ENCODE measurements at places on chromosomes 6 and 20. TPM values are rescaled to one million over a fixed set of nuclear protein-coding genes. Genes with fewer than 3 reads are reported as not detected.
A peak's percentile ranks its signal among the peaks of the same experiment; 100 is the strongest.

- DNase-seq, result no peak
These were observed 81.0 kb downstream of the INSM1 start for GRCh38 chr20:20448881-20449280.

DNA sequence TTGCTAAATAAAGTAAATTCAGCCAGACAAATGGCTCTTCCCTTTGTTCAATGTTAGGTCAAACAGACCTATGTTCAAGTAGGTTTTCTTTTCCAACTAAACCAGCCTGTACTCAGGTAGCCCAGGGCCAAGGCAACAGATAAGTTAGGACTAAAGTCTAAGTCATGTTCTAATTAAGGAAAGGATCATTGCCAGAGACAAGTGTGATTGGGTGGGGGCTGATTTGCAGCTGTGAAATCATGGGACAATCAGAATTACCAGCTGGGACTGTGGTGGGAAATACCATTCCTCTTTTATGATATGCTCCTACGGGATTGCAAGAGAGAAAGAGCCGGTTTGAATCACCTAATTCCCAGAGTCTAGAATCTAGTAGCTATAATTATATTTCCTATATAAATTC lies 4.2 kb upstream of the FBXO30 start:
- no peak for DNase-seq

GRCh38 chr20:25421102-25421501 lies 13.6 kb downstream of the GINS1 start:
- no peak for DNase-seq

COL12A1 gene
- total RNA-seq, result not detected

DNA sequence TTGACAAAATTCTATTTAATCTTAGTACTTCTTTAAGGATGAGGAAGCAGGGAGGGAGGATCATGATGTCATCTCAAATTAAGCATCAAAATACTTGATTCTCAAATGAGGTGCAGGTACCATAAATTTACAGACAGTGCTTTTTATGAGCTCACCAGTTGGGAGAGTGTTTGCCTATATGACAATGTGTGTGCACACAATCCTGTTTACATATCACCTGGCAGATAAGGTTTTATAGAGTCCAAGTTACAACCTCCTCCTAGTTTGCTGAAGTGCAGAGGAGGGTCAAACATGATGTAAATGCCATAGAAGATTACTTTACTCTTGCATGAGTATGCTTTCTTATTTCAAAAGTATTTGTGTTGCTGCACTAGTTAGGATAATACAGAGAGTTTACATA lies 6.4 kb downstream of the ATXN1 start:
- DNase-seq, result peak; percentile 73

DNA sequence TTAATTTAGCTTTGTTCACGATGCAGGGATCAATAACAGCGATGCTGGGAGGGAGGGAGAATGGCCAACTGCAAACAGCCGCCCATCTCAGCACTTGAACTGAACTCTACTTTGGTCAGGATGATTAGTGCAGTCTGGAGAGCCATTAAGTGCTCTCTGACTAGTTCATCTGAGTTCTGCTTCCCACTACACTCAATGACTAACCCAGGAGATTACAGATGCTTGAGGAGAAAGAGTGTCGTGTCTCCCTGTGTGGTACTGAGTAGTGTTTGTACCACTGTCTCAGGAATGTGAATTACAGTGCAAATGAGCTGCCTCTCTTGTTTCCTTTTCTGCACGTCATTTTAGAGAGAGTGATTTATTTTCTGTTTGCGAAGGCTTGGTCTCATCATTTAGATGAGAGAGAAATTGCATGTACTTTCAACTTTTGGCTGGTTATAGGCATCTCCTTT lies 23.5 kb downstream of the CARMIL1 start:
- no peak for DNase-seq

- DNase-seq, result peak; percentile 90
These were observed 2.7 kb downstream of the C20orf204 start for GRCh38 chr20:64038565-64039292.

- no peak for DNase-seq
These were observed 73.7 kb downstream of the RPP40 start for GRCh38 chr6:4930025-4930691.

DNA sequence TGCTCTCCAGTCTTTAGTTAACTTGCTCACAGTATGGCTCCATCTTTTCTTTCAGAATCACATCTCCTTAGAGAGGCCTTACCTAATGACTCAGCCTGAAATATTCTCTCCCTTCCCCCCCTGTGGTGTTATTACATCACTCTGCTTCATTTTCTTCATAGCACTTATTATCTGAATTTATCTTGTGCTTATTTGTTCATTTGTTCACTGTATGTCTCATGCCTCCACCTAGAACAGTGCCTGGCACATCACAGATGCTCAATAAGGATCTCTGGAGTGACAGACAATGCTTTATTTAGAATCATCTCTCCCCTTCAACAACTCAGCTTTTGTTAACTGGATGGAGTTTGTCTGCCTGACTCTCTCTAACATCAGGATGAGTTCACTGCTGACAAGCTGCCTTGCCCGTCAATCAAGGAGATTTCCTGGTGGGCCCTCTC lies 96.6 kb upstream of the MAN1A1 start:
- peak; percentile 15 for DNase-seq

GRCh38 chr20:47191074-47191673 lies 165.3 kb downstream of the ZMYND8 start:
- no peak for DNase-seq

IMPG1 gene
- not detected for total RNA-seq

DNA sequence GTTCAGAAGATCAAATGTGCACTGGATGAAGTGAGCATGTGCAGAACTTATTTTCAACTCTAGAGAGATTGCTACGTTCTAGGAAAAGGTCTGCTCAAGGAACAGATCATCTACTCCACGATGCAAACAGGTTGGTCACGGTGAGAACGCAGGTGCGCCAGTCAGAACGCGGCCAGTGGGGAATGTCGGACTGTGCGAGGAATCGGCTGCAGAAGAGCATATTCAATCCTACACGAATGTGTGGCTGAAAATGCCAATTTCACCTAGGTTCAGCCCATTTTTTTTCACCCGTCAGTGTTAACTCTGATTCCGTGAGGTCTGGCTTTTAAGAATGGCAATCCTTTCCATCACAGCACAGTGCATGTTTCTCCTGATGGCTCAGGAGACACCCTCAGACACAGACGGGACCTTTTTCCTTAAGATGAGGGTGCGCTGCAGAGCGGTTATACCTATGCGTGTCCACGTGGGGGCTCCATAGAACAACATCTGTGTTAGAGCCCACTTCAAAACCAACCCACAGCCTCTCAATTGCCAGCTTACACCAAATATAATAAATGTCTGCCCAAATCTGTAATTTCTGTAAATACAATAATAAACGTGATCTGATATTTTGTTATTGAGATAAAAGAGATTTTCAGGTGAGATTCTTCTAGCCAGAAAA lies 250.4 kb downstream of the FOXA2 start:
- DNase-seq, result peak; percentile 72

- DNase-seq, result no peak
These were observed 722.0 kb upstream of the FLRT3 start for GRCh38 chr20:15059438-15059837.

DNA sequence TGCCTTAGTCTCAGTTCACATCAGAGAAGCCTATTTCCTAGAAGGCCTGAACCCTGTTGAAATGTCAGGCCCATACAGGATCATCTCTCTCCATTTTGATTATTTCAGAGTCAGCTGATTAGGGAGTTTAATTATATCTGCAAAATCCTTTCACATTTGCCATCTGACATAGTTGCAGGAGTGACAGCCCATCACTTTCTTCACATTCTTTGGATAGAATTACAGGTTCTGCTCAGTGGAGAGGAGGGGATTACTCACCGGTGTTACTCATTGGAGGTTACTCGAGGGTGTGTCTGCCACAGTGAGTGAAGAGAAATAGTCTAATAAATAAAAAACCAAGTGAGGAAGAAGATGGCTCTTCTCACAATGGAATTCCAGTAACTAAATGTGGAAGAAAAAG lies 216.8 kb downstream of the TMEM242 start:
- DNase-seq, result no peak

DNA sequence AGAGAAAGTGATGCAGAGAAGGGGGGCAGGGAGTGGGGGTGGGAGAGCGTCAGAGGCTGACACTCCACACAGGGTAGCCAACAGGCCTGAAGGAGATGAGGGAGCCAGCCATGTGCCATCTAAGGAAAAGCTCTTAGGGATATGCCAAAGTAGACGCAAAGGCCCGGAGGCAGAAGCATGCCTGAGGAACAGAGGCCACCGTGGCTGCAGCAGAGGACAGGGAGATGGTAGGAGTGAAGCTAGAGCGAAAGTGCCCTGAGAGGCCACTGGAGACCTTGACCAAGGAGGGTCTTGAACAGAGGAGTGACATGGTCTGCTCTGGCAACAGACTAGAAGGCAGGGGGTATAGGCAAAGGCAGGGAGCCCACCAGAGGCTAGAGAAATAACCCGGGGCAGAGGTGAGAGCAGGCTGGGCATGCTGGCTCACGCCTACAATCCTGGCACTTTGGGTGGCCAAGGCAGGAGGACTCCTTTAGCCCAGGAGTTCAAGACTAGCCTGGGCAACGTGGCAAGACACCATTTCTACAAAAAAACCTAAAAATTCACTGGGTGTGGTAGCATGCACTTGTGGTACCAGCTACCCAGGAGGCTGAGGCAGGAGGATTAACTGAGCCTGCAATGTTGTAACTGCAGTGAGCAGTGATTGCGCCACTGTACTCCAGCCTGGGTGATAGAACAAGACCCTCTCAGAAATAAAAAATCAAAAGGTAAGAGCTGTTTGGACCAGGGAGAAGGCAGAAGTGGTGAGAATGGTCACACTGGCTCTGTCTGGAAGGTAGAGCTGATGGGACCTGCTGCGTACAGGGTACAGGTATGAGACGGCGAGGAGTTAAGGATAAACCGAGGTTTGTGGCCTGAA lies 6.3 kb downstream of the RRBP1 start:
- no peak for DNase-seq

GRCh38 chr20:50628332-50628731 lies 63.0 kb downstream of the RIPOR3 start:
- DNase-seq, result no peak

DNA sequence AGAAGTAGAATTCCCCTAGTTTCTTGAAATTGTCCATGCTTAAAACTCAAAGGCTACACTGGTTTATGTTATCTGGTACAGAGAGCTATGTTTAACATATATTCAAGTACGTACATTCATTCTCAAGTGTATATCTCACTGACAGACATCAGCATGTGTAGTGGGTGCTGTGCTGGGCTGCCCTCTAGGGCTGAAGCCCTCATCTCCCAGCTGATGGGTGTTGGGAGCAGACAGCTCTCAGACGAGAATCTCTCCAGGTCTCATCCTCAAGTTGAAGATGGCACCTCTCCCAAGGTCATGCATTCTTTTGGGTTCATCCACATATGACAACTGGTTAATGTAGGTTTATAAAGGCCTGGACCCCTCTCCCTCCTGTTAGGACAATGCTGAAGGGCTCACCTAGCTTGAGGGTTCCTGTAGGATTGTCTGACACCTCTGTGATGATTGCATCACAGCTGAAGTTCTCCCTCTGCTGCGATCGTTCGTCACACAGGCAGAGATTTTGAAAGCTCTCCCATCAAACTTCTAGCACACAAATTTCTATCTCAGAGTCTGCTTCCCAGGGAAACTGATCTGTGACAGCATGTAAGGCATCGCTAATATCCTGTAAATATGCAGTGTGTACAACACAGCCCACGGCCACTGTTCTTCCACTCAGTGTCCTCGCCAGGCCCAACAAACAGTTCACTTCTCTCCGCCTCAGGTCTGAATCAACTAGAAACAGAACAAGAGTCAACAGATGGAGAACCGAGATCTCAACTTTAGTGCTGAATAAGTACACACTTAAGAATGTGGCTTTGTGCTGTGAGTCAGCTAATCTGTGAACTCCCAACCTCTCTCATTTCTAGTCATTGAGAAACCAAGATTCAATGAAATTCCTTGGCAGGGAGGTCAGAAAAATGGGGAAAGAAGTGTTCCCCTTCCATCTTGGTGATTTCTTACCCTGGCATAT lies 43.2 kb downstream of the PREP start:
- DNase-seq, result no peak

ZC2HC1B gene
- total RNA-seq, result not detected

FAM217A gene
- total RNA-seq, result not detected

Measured in HT-29 (cell line).